SJSA1 (cell line): ENCODE measurements at places on chromosomes 13 and 19.

DNA sequence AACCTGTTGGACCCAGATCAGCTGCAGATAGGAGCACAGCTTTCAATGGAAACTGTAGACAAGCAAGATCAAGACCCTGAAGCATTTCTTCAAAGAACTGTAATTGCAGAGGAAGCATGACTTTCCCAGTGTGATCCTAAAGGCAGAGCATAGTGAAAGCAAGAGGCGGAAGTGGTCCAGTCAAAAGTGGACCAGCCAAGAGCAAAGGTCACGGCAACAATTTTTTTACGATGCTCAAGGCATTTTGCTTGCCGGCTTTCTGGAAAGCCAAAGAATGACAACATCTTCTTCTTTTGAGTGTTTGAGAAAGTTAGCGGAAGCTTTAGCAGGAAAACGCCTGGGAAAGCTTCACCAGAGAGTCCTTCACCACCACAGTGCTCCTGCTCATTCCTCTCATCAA lies 111.6 kb downstream of the RNF17 start:
- H3K27me3 ChIP-seq: no peaks in the 10 kb centered on the region; the same call in 1 of the 2 replicates
- no peaks in the 10 kb centered on the region for H3K4me1 ChIP-seq
- no peak overlapping the region for H3K4me3 ChIP-seq
- H3K36me3 ChIP-seq: no peaks in the 10 kb centered on the region
- no peak for DNase-seq

- DNase-seq: no peak
- peaks cover 3% of the 10 kb centered on the region; the same call in 1 of the 2 replicates for H3K36me3 ChIP-seq
- H3K4me1 ChIP-seq: peaks cover 7% of the 10 kb centered on the region
- no peaks in the 10 kb centered on the region for H3K27me3 ChIP-seq
Observed at GRCh38 chr13:95155504-95155903, 145.7 kb downstream of the ABCC4 start.

GRCh38 chr13:84933797-84934196 lies 865.4 kb downstream of the SLITRK6 start:
- peaks cover 2% of the 10 kb centered on the region; the same call in 1 of the 2 replicates for H3K27me3 ChIP-seq
- no peak overlapping the region for H3K27ac ChIP-seq
- no peaks in the 10 kb centered on the region for H3K36me3 ChIP-seq
- no peak overlapping the region for H3K4me3 ChIP-seq
- DNase-seq: no peak

DNA sequence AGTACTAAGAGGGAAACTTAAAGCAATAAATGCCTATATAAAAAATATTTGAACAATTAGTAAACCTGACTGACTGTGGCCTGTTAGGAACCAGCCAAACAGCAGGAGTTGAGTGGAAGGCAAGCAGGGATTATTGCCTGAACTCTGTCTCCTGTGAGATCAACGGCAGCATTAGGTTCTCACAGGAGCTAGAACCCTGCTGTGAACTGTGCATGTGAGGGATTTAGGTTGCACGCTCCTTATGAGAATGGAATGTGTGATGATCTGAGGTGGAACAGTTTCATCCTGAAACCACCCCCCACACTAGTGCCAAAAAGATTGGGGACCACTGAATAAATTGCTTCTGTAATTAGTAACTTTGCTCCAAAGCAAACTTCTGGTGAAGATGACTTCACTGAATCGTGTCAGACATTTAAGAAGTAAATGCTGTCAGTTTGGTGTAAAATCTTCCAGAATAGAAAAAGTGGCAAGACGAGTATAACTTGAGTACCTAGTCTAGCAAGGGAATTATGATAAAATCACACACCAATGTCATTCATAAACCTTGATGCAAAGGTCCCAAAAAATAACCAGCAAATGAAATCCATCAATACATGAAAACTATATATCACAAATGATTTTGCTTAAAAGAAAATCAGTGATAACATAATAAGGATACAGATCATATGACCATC lies 53.8 kb downstream of the SLC6A16 start:
- no peak for DNase-seq
- H3K27me3 ChIP-seq: 0 out of 2 replicates have a peak, but pooled peaks cover 9% of the 10 kb centered on the region
- no peaks in the 10 kb centered on the region for H3K36me3 ChIP-seq
- H3K27ac ChIP-seq: no peak overlapping the region
